ENCODE measurements at places on chromosomes 1 and 21.

- no peak for DNase-seq
Observed at GRCh38 chr1:53639996-53640700, 98.8 kb downstream of the GLIS1 start.

- DNase-seq, result no peak
Observed at GRCh38 chr1:243598433-243598832, 251.6 kb downstream of the AKT3 start.

DNA sequence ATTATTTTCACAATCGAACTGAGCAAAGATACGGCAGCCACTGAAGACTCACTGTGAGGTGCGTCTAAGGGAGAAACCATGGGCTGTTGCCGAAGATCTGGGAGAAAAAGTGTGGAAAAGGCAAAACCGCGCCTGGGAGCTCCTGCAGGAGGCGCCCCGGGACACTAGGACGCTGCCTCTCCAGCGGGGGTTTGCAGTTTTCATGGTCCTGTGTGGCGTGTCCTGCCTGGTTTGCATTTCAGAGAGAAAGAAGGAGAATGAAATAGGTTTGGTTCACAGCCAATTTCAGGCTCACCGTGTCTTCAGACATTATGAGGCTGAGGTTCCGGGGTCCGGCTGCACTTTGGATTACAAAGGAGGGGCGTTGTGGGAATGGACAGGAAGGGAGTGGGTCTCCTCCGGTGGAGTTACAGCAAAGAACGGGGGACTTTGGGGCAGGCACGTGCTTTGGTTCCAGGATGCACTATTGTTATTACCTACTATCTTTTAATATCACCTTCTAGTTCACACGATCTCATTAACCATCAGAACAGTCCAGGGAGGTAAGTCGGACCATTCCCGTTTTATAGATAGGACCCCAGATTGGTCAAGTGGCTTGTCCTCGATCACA is 179.8 kb downstream of the DYRK1A start:
- DNase-seq, result no peak

DNA sequence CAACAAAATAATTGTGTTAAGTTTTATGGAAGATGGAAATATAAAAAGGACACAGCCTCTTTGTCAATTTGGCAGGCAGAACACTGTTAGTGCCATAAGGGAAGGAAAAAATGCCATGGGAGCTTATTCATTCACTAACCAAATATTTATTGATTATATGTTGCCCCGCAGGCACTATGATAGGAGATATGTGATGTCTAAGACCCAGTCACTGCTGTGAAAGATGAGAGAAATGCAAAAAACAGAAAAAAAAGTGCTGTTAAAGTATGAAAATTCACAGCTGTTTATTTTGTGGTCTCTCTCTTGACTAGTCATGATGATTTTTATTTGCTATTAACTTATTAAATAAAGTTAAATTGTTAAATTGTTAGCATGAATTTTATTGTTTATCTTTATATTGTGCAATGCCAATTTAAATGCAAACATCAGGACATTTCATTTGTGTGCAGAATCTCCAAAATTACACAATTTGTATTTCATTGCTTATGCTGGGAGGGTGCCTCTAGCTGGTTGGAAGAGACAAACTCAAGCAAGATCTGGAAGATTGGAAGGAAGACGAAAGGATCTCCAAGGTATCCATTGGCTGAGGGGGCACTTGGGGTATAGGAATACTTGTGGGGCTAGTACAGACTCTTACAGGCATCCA is 17.8 kb upstream of the PTGFR start:
- no peak for DNase-seq

DNA sequence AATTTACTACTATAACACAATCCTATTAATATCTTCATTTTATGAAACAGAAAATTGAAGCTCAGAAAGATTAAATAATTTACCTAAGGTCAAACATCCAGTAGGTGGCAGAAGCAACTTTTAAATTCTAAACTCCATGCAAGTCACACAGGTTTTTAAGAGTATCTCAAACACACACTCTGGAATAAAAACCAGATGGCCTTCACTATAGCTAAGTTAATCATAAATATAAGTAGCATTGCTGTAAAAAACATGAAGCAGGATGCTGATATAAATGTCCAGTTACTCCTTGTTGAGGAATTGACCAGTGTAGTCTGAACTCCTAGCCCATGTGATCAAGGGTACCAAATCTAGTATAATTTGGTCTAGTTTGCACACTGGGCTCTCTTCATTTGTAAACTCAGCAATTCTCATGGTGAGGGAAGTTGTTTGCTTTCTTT is 9.4 kb upstream of the FMO3 start:
- no peak for DNase-seq

GRCh38 chr1:230248016-230248888 is 177.9 kb downstream of the PGBD5 start:
- DNase-seq, result no peak

DNA sequence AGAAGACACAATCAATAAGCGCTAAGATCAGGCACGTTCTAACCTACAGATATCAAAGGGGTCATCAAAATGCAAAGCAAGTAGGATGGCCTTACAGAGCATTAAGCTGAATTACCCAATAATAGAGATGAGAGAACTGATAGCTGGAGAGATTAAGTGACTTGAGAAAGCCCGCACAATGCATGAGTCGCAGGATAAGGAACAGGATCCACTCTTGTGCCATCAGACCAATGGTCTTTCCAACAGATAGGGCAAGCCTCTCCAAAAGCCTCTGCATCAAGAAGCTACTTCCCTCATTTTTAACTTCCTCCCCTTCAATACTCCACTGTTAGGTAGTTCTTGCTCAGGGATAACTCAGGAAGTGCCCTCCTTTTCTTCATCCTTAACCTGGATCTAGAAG is 2.6 kb downstream of the CHML start:
- no peak for DNase-seq

- no peak for DNase-seq
Observed at GRCh38 chr1:147600119-147601111, 59.1 kb downstream of the BCL9 start.

GRCh38 chr1:48966583-48966982 is 189.9 kb upstream of the BEND5 start:
- no peak for DNase-seq

- no peak for DNase-seq
Observed at GRCh38 chr1:119112791-119113190, 27.7 kb downstream of the WARS2 start.

DNA sequence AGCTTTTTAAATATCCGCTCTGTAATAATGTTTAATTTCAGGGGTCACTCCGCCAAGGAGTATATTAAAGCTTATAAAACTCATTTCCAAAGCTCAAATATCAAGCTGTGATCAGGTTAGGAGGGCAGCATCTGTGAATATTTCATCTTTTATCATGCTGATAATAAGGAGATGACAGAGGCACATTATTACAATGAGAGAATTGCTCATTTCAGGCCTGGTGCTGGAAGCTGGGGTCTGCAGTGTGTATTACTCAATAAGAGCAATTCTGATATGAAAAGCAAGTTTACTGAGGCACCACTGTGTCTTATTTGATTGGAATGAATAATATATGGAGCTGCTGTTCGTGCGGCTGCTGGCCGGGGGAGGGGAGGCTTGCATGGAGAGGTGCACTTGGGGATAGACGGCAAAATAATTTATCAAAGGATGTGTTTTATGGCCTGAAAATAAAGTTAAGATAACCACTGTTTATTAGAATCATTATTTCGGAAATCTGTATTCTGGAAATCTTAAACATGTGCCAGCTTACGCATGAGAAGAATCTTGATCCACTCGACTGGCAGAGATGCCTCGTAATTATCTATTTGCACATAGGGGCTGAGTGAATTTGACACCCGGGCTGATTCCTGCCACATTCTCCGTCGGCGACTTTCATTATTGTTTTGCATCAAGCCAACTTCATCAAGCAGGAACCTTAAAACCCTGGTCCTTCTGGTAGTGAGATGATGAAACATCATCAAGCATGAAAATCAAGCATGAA is 173.2 kb downstream of the RRAGC start:
- DNase-seq, result no peak

DNA sequence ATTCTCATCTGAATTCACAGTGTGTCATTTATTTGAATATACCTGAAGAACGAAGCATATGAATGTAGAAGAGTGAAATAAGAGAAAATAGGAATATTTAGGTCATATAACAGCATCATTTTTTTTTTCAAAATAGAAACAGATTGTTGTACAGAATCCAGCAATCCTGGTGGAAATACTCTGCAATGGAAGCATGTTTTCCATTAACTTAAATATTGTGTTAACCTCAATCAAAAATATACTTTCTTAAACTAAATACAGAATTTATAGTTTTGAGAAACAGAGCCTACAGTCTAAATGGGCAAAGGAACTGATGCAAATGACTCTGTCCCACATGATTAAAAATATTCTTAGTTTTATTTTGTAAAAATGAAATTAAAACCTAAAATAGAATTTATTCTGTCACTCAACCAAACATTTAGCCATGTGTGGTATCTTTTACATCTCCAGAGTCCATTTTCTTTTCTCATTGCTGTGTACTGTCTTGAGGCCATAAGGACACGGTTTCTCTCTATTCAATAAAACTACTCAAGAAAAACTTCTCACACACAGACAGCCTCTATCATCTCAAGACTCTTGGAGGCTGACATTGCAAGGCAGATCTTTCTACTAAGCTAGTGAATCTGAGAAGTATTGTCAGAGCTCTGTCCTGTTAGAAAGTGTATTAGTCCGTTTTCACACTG is 322.6 kb downstream of the LTN1 start:
- DNase-seq, result no peak

DNA sequence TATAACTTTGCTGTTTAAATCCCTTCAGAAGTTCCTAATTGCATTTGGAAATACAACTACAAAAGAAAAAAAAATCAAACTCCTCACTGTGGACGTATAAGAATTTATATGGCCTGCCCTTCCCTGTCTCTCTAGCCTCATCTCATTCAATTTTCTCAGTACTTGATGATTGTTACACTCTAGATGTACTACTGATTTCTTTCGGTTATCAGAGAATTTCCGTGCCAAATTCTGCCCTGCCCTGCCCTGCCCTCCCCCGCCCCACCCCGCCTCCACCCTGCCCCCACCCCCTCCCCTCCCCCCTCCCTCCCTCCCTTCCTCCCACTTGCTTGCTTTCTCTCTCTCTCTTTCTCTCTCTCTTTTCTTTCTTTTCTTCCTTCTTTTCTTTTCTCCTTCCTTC is 71.7 kb upstream of the MPC2 start:
- no peak for DNase-seq

DNA sequence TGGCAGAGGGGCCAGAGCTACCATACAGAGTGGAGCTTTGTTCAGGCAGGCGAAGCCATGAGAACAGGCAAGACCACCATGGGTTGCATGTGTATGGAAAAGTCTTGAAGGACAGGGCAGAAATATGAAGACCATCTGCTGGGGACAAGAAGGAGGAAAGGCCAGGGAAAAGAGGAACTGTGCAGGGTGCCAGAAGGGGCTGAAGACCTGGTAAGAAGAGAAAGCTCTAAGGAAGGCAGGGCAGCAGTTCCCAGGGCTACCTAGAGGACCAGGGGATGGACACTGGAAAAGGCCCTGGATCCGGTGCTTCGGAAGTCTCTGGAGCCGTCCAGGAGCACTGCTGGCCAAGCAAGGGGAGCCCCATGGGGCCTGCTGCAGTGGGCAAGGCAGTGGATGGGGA is 43.4 kb downstream of the PKP1 start:
- DNase-seq, result no peak

GRCh38 chr1:158185770-158186169 is 5.1 kb downstream of the CD1D start:
- DNase-seq, result no peak

GRCh38 chr21:46605767-46606426 is 1.0 kb upstream of the S100B start:
- no peak for DNase-seq

- DNase-seq, result no peak
Observed at GRCh38 chr21:24045775-24046215, 1561.5 kb downstream of the MRPL39 start.

DNA sequence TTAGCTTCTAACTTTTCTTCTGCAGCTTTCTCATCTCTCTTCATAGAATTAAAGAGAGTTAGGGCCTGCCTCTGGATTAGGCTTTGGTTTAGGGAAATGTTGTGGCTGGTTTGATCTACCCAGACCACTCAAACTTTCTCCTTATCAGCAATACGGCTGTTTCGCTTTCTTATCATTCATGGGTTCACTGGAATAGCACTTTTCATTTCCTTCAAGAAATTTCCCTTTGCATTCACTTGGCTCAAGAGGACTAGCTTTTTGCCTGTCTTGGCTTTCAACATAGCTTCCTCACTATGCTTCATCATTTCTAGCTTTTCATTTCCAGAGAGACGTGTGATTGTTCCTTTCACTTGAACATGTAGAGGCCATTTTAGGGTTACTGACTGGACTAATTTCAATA is 59.6 kb downstream of the AKT3 start:
- no peak for DNase-seq

DNA sequence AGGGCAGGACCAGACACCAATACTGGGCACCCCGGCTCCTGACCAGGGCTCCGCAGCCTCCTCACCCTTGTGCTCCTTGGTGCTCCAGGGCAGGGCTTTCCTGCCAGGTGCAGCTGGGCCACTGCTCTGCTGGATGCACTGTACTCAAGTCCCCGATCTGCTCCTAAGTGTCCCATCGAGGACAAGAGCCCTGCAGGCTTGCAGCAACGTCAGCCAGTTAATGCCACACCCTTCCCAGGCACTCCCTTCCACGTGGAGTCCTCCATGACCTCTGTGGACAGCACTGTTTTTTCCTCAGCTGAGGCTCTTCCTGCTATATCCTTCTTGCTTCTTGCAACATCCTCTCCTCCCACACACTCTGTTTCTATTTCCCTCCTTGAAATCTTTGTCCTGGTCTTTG is 94.0 kb upstream of the NGF start:
- DNase-seq, result no peak

DNA sequence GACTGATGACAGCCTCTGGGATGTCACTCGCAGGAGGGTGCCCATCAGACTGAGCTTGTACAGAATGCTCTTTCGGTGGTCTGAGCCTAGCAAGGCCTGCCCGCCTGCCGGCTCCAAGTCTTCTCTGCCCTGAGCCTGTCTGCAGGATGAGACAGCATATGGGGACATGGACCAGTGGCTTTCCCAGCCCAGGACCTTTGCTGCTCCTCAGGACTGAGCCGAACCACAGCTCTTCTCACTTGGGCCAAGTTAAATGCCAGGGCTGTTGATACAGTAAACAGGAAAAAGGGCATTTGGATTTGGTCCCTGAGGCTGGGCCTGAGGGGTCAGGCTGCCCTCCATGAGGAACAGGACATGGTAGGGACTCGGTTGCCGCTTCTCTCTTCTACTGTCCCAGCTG is 64.3 kb upstream of the EPS8L3 start:
- no peak for DNase-seq

GRCh38 chr1:157163273-157164127 is 25.3 kb upstream of the ETV3 start:
- no peak for DNase-seq

- no peak for DNase-seq
Observed at GRCh38 chr1:198986036-198986435, 347.2 kb downstream of the PTPRC start.

GRCh38 chr1:224525411-224526040 is 90.6 kb upstream of the CNIH3 start:
- DNase-seq, result no peak

- no peak for DNase-seq
Observed at GRCh38 chr1:157104598-157105293, 5.1 kb upstream of the ETV3L start.

DNA sequence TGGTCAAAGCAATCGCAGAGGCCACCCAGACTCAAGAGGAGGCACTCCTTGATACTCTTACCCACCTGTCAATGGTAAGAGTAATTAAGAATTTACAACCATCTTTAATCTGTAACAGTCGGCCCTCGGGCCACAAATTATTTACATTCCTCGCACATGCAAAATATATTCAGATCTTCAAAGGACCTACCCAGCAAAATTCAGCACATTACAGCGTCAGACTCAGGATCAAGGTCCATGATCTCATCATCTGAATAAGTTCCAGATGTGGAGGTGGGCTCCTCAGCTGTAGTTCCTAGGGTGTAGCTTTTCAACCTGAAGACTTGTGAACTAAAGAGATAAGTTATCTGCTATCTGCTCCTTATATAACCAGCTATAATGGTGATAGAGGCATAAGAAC is 17.1 kb upstream of the RNF11 start:
- DNase-seq, result no peak

All from cortex of kidney (tissue), 1 donor.